CD4-positive, alpha-beta T cell treated with Interleukin-6 at 100 ng/mL for 8 hours (primary cell): ENCODE measurements at places on chromosomes 3 and 15.

GRCh38 chr3:123048480-123049237 is 18.2 kb upstream of the PDIA5 start:
- no peak for DNase-seq

GRCh38 chr3:112930771-112931170 is 44.1 kb downstream of the CD200R1 start:
- no peak for DNase-seq

DNA sequence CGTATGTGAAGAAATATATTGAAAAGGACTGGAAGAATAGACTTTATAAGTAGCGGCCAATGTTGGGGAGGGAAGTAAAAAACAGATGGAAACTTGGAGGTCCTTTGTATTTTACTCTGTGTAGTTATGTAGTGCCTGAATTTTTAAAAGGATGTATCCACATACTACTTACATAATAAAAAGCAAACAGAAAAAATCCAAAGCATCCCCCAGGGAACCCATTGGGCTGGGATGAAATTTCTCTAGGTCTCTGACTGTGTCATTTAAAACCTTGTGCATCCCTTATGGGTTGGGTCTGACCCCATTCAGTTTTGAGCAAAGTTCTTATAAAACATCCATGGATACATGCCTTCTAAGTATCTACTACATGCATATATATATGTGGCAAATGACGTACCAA is 141.1 kb downstream of the NR1D2 start:
- DNase-seq = no peak

DNA sequence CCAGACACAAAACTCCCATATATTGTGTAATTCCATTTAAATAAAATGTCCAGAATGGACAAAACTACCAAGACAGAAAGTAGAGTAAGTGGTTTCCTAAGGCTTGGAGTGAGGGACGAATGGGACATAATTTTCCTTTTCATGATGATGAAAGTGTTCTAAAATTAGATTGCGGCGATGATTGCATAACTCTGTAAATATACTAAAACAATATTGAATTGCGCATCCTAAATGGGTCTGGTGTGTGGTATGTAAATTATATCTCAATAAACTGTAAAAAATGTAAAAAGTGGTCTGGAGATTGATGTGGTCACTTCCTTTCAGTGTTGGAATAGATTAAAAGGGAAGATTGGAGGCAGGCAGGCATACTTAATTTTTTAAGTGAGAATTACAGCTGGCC is 105.9 kb upstream of the KCNAB1 start:
- DNase-seq = no peak

- no peak for DNase-seq
Measured at GRCh38 chr3:17459470-17459993, 282.9 kb downstream of the TBC1D5 start.

- no peak for DNase-seq
Measured at GRCh38 chr15:76078285-76078877, 18.6 kb downstream of the TMEM266 start.

GRCh38 chr15:45801543-45801942 is 166.7 kb downstream of the SQOR start:
- no peak for DNase-seq
